KBM-7 (cell line): ENCODE measurements at places on chromosomes 11 and 22.

GRCh38 chr11:12042215-12042676 lies 33.8 kb upstream of the DKK3 start:
- peak; percentile 85 for DNase-seq

DNA sequence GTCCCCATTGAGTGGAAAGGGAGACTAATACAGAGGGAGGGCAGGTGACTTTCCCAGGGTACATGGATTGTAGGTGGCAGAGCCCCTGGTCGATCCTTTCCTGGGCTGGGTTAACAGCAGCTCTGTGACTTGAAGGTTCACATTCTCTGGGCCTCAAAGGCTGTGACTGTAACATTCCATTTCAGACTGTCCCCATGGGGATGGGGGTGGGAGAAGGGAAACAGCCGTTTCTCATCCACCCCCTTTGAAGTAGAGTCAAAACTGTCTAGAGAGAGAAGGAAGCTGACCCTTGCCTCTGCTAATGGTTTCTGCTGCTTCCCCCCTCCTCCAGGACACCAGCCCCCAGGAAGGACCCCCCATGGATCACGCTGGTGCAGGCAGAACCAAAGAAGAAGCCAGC lies 19.2 kb downstream of the MICALL1 start:
- no peak for DNase-seq

DNA sequence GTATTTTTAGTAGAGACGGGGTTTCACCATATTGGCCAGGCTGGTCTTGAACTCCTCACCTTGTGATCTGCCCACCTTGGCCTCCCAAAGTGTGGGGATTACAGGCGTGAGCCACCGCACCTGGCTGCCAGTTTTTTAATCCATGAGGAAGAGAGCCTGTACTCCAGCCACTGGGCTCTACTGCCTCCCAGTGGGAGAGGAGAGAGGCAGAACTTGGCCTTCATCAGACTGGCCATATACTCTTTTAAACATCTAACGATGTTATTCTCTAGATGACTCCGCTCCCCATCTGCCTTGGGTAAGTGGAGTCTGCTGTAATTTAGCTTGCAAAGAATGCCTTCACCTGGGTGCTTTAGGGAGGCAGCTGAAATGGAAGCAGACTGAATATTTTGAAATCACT lies 34.6 kb downstream of the SLC6A5 start:
- no peak for DNase-seq

DNA sequence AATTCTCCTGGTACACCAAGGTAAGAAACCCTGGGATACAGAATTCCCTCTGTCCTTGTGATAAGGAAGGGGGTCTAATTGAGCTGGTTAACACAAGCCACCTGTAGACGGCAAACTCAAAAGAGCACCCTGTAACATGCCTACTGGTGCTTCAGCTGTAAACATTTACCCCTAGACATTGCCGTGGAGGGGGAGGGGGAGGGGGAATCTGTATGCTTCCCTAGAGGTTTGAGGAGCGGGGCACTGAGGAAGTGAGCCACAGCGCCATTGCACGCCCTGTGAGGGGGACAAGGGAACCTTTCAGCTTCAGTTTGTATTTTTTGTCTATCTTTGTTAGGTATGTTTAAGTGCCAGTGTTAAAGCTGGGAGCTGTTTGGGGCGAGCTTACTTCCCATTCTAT lies 99.8 kb downstream of the AASDHPPT start:
- no peak for DNase-seq

DNA sequence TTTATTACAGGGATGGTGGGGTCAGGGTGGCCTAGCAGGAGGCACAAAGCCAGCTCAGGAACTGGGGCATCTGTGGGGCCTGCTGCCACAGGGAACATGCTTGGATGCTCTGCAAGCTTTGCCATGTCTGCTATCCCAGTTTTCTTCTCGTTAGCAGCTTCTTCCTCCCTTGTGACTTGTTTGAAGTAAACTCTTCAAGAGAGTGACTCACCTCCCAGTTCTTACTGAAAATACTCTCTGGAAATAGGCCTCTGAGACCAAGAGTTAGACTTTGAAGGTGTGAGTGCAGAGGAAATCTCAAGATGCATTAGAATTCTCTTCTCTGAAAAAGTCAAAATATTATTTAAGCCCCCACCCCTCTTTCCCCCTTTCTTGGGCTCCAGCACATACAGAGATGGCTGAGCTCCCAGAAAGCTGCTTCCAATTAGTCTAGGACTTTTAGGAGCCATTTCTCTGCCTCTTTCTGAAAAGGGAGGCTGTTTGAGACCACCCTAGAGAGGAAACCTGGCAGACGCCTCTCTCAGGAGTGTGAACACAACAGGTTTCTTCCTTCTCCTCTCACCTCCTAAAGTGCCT lies 15.1 kb downstream of the CWC15 start:
- DNase-seq = no peak

DNA sequence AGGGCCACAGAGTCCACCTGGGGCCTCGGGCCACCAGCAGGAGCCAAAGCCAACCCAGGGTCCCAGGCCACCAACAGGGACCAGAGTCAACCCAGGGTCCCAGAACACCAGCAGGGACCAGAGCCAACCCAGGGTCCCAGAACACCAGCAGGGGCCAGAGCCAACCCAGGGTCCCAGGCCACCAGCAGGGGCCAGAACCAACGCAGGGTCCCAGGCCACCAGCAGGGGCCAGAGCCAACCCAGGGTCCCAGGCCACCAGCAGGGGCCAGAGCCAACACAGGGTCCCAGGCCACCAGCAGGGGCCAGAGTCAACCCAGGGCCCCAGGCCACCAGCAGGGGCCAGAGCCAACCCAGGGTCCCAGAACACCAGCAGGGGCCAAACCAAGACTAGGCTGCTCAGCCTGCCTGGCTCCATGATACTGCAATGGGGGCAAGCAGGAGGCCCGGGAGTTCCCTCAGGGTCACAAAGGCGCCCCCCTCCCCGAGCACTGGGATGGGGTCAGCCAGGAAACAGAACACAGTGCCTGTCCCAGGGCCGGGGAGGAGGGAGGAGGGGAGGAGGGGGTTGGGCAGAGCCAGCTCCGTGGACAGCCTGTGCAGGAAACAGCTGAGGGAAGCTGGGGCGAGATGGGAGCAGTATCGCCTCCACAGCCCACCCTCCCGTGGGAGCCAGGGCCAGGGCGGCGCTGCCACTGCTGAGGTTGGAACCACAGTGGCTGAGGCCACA lies 62.0 kb upstream of the PRR5 start:
- no peak for DNase-seq

- DNase-seq = no peak
These were observed 375.8 kb downstream of the INSC start for GRCh38 chr11:15490535-15490934.

GRCh38 chr11:20483931-20484330 lies 96.4 kb downstream of the PRMT3 start:
- no peak for DNase-seq

- peak; percentile 41 for DNase-seq
These were observed 29.1 kb upstream of the PAK1 start for GRCh38 chr11:77503006-77503405.

- DNase-seq = no peak
These were observed 59.4 kb downstream of the GLYATL1 start for GRCh38 chr11:58998480-58999290.

GRCh38 chr22:17841836-17842235 lies 67.6 kb upstream of the BID start:
- no peak for DNase-seq

DNA sequence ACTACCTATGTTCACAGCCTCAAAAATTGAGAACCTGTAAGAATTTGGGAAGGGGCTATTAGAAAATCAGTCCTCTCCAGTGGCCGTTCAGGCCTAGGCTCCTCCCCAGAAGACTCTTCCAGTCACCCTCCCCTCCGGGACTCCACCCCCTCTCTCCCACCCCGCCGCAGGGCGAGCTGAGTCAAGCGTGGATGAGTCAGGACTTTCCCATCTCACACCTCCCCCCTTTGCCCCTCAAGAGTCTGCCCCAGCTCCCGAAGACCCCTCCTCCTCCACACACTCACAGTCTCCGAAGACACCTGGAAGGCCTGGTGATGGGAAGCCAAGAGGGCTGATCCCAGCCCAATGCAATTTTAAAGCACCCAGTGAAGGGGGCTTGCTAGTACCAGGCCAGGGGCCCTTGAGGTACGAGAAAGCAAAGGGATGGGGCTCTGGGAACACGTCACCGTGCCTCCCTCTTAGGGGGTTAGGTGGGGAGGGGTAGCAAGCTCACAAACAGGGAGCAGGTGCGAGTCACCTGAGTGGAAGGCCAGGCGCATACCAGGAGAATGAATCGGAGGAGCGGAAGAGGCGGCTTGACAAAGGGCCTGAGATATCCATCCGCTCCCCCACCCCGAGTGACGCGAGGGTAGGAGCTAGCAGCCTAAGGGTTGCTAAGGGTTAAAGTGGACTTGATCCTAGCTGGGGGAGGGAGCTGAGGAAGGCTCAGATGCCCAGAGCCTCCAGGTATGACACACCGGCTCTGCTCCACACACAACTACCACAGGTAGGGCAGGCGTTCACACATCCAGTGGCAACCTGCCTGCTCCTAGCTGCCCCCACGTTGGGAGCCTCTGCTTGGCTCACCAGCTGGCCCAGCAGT lies 13.6 kb downstream of the BCL9L start:
- no peak for DNase-seq

- DNase-seq = peak; percentile 91
These were observed 2.7 kb upstream of the NEAT1 start for GRCh38 chr11:65419772-65420481.

DNA sequence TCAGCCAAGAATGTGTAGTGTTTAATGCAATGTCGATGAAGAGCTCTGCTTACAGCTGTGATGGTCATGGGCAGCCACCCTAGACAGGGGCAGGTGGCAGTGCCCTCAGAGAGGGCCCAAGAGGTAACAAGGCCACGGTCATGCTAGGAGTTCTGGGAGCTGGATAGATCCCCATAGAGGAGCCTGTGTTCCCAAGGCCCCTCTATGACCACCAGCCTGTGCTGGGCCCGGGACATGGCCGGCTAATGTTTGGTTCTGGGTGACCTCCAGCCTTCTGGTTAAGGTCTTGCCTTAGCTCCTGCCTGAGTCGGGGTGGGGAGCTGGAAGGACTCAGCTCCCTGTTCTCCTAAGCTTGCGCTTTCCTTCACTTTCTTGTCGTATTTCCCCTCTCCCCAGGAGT lies 65.1 kb downstream of the GRIK4 start:
- DNase-seq = no peak

GRCh38 chr22:49829044-49829853 lies 1.6 kb upstream of the BRD1 start:
- DNase-seq = no peak

DNA sequence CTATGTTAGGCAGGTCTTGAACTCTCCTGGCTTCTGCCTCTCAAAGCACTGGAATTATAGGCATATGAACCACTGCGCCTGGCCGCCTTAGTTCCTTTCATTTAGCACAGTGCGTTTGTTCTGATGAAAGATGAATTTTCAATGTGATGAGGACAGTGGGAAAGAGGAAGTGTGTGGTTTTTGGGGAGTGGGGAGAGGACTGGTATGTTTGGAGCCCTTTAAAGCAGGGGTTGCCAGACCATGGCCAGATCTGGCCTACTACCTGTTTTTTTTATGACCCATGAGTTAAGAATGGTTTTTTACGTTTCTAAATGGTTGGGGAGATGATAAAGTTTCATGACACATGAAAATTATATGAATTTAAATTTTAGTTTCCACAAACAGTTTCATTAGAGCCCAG lies 12.5 kb downstream of the ATXN10 start:
- peak; percentile 92 for DNase-seq

DNA sequence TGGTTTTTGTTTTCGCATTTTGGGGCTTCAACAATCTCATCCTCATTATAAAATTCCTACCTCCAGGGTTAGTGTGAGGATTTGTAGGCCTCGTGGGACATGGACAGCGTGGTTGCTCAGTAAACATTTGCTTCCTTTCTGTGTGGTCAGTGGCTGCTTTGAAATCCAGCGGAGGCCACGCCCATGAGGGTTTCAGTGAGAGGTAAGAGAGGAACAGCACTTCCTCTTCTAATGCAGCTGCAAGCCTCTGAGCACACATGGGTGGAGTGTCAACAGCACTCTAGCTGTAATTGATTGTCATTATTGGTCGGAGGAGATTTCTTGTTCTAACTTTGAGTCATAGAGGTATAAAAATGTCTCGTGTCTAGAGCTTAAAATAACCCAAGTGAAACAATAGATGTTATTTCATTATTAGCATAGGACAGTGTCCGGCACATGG lies 6.0 kb upstream of the ARHGAP42 start:
- peak; percentile 86 for DNase-seq

- DNase-seq = no peak
These were observed 7.4 kb upstream of the CLMP start for GRCh38 chr11:123202155-123203151.

- DNase-seq = no peak
These were observed 13.7 kb upstream of the CSNK2A3 start for GRCh38 chr11:11366793-11367192.

- DNase-seq = no peak
These were observed 84.2 kb downstream of the FBXO7 start for GRCh38 chr22:32558681-32559355.

GRCh38 chr11:65868907-65869306 lies 3.7 kb downstream of the EFEMP2 start:
- no peak for DNase-seq

DNA sequence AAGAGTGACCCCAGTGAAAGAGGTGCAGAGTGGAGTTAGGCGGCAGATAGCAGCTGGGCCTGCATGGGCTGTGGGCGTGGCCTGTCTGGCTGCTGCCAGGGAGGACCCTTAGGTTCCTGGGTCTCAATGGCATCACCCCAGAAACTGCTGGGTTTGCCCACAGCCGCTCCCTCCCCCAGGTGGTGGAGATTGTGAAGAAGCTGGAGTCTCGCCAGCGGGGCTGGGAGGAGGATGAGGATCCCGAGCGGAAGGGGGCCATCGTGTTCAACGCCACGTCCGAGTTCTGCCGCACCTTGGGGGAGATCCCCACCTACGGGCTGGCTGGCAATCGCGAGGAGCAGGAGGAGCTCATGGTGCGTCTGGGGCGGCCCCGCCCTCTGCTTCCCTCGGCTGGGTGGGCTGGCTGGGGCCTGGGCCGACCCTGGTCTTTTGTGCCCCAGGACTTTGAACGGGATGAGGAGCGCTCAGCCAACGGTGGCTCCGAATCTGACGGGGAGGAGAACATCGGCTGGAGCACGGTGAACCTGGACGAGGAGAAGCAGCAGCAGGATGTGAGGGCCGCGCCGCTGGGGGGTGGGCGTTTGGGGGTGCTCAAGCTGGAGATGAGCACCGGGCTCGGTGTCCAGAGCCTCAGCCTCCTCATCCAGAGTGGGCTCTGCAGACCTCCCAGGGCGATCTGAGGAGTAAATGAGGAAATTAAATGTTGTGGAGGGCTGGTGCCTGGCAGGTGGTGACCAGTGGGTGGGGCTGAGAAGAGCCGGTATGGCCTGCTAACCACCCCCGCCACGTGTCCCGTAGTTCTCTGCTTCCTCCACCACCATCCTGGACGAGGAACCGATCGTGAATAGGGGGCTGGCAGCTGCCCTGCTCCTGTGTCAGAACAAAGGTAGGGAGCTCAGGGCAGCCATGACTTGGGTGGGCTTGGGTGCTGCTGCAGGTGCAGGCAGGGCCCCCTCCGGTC lies 15.0 kb downstream of the SART1 start:
- DNase-seq = no peak
